Stimulated activated CD8-positive, alpha-beta memory T cell treated with anti-CD3 and anti-CD28 coated beads, Interleukin-4, amount 100 ng/mL, for 1 hour (primary cell): ENCODE measurements at places on chromosomes 2 and 18.

- peak; percentile 47 for DNase-seq
These were observed 56.9 kb downstream of the DYSF start for GRCh38 chr2:71510196-71510807.

DNA sequence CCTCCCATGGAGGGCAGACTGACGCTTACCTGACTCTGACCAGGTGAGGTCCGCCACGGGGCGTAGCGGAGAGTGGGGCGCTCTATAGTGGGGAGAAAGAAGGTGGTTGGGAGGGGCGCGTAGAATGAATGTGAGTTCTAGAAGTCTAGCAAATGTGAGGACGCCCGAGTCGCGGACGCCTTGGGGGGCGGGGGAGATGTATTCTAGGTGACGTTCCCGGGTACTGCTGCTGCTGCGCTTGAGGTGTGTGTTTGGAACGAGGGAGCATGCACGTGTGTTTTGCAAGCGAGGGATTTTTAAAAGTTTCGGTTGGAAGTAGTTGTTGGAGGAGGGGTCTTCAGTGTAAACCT lies 758 bp downstream of the RIF1 start:
- peak; percentile 16 for DNase-seq

GRCh38 chr18:13465476-13465875 lies 246.9 kb downstream of the LDLRAD4 start:
- no peak for DNase-seq

DNA sequence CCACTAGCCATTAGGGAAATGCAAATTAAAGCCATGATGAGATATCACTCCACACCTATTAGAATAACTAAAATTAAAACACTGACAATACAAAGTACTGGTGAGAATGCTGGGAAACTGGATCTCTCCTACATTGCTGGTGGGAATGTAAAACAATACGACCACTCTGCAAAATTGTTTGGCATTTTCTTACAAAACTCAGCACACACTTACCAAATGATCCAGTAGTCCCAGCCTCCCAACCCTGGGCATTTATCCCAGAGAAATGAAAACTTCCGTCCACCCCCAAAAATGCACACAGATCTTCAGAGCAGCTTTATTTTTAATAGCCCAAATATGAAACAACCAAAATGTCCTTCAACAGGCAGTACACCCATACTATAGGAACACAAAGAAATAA lies 8.9 kb upstream of the TMSB10 start:
- no peak for DNase-seq

DNA sequence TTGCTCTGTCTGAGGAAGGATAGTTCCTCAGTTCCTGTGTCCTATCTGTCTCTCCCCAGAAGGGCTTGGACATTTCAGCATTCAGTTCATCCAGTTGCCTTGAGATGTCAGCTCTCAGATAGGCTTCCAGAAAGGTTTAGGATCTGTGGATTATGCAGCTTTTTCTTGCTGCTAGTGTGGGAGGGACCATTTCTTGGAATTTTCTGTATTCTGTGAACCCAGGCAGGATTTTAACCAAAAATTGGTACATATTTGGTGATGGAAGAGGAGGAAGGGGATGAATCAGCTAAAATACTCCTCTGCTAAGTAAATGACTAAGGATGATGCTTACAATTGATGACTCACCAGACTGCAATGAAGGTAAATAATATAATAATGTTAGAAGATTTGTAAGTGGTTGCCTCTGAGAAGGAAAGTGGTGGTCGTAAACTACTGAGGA lies 58.6 kb upstream of the DOCK10 start:
- no peak for DNase-seq

- no peak for DNase-seq
These were observed at the start of gene TET3 for GRCh38 chr2:73984203-73984921. Gene TET3 (plus strand): TSS chr2:73984910. CDS start chr2:73986404, 1,494 bp downstream.

DNA sequence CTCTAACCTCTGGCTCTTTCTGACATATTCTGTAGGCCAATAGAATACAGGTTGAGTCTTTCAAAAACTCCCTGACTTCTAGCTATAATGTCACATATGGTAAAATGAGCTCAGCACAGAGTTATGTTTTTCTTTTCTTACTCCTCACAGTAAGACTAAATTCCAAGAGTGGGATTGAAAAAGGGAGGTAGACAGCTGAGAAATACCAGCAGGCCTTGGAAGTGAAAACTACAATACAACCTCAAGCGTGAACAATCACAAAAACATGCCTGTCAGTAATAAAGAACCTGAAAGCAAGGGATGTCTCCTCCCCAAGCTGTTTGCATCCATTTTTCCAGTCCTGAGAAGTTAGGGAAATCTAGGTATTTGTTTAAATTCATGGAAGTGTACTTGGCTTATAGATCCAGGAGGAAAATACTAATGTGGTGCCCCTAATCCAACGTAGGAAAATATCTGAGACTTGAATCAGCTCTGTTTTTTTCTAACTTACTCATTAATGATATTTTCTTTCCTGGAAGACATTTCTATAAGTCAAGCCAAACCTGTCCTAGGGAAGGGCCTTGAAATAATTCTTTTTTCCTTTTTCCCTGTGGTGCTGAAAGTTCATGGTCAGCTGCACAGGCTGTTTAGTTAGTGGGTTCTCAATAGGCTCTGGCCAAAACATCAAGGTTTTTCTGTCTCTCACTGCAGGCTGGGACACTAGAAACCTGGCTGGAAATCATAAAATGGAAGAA lies 167.9 kb upstream of the SPATS2L start:
- DNase-seq = no peak

GRCh38 chr2:214103276-214104001 lies 307.4 kb upstream of the VWC2L start:
- no peak for DNase-seq

DNA sequence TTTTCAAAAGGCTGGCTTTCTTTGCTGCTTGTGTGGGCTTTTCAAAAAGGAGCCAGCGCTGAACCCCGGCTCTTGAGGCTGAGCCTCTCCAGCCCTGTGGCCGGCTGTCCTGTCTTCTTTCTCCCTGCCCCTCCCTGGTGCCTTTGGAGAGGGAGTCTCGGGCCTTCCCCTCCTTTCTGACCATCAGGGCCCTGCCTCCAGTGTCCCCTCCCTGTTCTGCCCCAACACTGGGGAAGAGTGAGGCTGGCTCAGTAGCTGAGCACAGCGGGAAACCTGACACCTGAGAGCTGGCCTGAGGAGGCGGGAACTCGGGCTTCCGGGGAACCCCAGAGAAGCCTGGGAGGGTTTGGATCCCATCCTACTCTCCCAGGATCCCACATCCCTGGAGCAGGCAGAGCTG lies 232.1 kb downstream of the LOXHD1 start:
- no peak for DNase-seq

- DNase-seq = no peak
These were observed 10.7 kb upstream of the OTOF start for GRCh38 chr2:26488463-26489212.

- DNase-seq = no peak
These were observed 20.6 kb downstream of the TRIB2 start for GRCh38 chr2:12737297-12737696.

DNA sequence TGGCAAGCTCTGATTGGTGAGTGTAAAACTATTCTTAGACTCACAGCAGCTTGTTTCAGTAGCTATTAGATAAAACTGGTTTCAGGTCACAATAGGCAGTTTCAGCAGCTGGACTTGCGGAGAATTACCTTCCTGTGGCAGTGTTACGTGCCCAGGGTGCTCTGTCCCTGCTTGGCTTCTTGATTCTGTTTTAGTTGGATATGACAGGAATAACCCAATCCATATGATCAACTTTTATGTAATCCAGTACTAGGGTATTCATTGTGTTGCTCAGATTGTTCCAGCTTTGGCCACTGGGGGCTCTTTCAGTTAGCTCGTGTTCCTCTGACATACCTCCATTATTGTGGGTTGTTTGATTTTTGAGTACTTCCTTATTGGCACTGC lies 43.1 kb downstream of the INPP4A start:
- DNase-seq = no peak

GRCh38 chr2:98663511-98664090 lies 55.2 kb downstream of the UNC50 start:
- no peak for DNase-seq

DNA sequence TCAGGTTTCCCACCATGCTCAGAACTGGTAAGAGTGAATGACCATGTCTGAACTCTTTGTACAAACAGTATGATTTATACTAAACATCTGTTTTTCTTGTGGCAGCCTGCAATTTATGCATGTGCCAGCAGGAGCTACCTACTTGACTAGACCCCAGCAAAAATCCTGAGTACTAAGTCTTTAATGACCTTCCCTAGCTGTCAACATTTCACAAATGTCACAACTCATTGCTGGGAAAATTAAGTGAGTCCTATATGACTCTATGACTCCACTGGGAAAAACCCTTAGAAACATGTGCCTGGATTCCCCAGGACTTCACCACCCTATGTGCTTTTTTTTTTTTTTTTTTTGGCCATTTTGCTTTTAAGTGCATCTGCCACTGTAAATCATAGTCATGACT lies 1225.8 kb downstream of the SUCLG1 start:
- DNase-seq = no peak

GRCh38 chr2:10397297-10397875 lies 50.7 kb downstream of the ODC1 start:
- no peak for DNase-seq

- no peak for DNase-seq
These were observed 256.1 kb downstream of the CDH2 start for GRCh38 chr18:27920836-27921235.

DNA sequence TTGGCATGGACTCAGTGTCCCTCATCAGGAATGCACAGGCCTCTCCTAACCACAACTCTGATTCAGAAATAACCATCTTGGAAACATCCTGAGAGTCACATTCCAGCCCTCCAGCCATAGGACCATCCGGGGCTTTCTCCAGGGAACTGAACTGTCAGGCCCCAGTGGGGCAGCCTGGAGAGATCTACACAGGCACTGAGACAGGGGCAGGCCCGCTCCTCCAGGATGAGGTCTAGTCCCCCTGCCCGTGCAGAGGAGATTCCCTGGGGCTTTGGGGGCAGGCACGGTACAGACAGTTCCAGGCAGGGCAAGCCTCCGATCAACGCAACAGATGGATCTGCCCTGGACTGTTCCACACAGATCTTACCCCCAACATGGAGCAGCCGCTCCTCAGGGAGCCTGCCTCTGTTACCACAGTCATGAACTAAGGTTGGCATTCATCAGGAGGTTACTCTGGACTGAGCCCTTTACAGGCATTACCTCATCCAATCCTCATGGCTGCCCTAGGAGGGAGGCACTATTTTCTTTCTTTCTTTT lies 12.0 kb downstream of the KCNK3 start:
- DNase-seq = no peak

GRCh38 chr2:8644605-8645175 lies 37.2 kb upstream of the ID2 start:
- DNase-seq = no peak

DNA sequence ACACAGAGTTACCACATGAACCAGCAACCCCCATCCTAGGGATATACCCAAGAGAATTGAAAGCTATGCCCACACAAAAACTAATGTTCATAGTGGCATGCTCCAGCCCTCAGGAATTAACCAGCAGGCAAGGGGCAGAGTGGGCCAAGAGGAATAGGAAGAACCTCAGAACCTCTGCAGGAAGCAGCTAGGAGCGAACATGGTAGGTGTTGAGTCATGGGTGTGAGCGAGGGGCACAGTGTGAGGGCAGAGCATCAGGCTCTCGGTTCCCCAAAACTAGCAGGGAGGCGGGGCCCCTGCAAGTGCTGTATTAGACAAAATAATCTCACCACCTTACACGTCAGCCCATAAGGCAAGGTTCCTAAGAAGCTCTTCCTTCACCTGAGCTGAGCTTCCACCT lies 5.6 kb upstream of the RUFY4 start:
- no peak for DNase-seq

DNA sequence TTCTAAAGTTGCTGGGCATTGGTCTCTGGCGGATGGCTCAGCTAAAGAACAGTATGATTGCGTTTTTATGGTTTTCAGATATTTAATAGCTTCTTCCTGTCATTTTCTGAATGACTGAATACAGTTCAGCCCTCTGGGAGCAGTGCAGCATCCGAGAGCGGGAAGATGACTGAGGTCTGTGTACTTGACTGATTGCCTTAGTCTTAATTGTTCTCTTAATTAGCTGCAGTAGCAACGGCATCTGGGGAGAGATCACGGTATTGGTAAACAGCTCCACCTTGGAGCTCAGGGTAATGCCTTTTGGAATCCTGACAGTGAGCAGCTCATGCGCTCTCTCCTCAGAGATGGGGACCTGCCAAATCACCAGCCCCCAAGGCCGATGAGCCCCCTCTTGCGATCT lies 481.4 kb upstream of the SPRED2 start:
- no peak for DNase-seq

DNA sequence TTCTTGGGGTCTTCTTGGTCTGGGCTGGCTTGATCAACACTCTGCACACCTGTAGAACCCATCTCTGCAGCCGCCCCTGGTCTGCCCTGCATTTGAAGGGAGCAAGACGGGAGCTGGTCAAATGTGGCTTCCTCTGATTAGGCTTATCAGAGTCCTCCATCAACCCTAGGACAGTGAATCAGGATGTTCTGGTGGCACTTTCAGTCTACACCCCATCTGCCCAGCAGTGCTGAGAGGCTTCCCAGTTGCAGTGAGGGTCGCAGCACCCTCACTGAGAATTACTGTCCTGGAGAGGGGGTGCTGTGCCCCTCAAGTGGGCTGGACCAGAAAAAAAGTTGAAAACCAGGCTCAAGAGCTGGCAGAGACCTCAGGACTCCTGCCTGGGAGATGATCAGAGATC lies 152.9 kb downstream of the DYSF start:
- no peak for DNase-seq

DNA sequence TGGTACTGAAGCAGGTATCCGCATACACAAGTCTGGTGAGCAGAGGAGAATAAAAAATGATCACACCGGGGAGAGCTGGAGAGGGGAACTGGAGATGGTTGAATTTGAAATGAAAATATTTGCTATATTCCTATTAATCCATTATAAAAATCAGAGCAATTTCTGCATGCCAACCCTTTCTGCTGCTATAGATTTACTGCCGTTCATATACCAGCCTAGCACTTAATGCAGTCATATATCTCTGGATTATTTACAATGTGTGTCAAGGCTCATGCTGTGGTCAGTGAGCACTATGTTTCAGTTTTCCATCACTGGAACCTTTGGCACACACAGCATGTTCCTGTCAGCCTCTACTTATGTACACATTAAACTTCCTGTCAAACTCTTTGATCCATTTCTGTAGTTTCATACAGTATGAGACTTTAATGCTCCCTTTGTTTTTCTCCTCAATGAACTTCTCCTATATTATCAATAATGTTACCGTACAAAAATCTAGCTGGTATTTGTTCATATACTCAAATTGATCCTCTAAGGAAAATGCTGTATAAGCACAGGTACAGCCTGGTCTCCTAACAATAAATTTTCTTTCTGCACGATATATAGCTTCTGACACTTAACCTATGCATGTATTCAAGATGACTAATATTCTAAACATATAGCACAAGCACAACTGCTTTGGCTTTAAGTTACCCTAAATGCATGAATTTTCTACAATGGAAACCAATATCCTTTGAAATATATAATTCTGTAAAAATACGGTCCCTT lies 36.7 kb downstream of the FANCL start:
- DNase-seq = no peak
